ENCODE measurements at places on chromosomes 7 and 10.

GRCh38 chr10:33341637-33342036 is 7.2 kb upstream of the NRP1 start:
- no peak for DNase-seq

DNA sequence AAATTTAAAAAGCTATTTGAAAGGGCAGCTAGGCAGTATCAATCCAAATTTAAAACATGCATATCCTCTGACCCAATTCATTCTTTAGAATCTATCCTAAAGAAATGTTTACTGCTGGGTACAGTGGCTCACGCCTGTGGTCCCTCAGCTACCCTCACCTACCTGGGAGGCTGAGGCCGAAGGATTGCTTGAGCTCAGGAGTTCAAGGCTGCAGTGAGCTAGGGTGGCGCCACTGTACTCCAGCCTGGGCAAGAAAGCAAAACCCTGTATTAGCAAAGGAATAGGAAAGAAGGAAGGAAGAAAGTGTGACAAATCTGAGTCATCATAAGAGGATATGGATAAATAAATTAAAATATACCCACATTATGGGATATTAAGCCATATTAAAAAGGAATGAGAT is 36.3 kb downstream of the C7orf33 start:
- no peak for DNase-seq

GRCh38 chr7:117012696-117013095 is 59.4 kb downstream of the ST7 start:
- DNase-seq: peak; percentile 12

GRCh38 chr7:43104874-43105520 is 7.5 kb upstream of the HECW1 start:
- no peak for DNase-seq

GRCh38 chr10:4606856-4607636 is 219.0 kb upstream of the AKR1E2 start:
- DNase-seq: no peak

- DNase-seq: peak; percentile 11
Measured at GRCh38 chr10:13439313-13440184, 89.3 kb downstream of the BEND7 start.

DNA sequence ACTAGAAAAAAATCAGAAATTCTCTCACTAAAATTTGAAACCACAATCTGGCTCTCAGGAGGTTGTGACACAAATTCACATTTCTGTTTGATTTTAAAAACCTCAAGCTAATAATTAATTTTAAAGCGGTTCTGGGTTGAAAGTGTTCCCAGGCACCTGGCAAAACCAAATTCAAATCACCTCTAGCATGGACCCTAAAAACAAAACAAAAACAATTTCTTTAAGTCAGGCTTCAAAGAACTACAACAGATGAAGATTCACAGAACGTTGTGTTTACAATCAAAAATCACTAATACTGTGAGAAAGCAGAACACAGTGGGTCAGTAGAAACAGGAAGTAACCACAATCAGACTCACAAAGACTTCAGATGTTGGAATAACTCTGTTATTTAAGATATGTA is 7.2 kb upstream of the RELN start:
- DNase-seq: no peak

- DNase-seq: no peak
Measured at GRCh38 chr7:48045195-48045765, 9.9 kb downstream of the C7orf57 start.

GRCh38 chr10:59580026-59580863 is 129.4 kb downstream of the SLC16A9 start:
- DNase-seq: no peak

- no peak for DNase-seq
Measured at GRCh38 chr10:129755158-129755591, 208.9 kb downstream of the EBF3 start.

DNA sequence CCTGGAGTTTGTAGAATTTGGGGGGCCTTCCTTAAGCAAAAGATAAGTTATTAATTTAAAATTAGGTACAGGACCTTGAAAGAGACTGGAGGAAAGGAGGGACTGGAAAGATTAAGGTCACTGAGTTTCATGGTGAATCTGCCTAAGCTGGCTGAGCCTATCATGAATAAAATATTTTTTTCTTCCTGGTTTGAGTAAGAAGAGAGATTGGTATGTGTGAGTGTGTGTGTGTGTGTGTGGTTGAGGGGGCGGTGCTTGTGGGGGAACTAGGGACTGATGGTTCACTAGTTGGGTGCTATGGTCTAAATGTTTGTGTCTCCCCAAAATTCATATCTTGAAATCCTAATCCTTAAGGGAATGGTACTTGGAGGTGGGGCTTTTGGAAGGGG is 142.5 kb upstream of the PRKCQ start:
- peak; percentile 30 for DNase-seq

- DNase-seq: no peak
Measured at GRCh38 chr10:87585565-87586514, 73.8 kb upstream of the PAPSS2 start.

DNA sequence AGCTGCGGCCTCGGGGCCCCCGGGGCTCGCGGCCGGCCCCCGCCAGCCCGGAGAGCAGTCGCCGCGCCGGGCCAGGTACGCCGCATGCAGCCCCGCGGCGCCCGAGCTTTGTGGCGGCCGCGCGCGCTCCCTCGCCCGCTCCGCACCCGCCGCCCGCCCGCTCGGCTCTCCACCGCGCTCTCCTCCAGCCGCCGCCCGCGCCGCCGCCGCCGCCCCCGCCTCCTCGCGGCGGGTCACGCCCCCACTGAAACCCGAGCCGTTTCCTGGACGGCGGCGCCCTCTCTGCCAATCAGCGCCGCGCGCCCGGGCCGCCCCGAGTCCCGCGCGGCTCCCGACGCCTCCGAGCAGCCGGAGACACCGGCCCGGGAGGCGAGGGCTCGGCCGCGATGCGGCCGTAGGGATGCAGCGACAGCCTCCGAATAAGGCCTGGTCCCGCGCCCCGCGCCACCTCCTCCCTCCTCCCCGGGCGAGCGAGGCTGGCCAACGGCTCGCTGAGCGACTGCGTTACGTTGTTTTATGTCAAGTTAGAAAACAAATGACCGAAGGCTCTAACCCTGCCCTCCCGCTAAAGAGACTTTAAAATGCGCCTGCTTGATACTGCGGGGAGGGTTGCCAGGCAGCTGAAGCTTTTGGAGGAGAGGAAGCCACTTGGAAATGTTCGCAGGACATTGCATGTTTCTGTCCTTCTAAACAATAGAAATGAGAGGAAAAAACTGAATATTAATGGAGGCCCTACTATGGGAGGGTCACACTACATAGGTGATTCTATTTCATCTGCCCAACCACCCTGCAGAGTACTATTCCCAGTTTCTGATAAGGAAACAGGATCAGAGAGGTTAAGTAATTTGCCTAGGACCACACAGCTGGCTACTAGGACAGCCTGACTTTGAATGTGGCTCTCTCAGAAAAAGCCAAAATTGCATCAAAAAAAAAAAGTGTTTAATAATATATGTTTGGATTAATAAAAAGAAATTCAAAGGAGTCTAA is at the start of gene FGFR2:
Gene FGFR2, minus strand, starts transcription at position 182 of the 987 bp plus-strand sequence. CDS start 4,627 bp downstream, outside the sequence.
- peak; percentile 27 for DNase-seq

GRCh38 chr7:63205136-63205535 is 793.5 kb upstream of the ZNF722 start:
- no peak for DNase-seq

DNA sequence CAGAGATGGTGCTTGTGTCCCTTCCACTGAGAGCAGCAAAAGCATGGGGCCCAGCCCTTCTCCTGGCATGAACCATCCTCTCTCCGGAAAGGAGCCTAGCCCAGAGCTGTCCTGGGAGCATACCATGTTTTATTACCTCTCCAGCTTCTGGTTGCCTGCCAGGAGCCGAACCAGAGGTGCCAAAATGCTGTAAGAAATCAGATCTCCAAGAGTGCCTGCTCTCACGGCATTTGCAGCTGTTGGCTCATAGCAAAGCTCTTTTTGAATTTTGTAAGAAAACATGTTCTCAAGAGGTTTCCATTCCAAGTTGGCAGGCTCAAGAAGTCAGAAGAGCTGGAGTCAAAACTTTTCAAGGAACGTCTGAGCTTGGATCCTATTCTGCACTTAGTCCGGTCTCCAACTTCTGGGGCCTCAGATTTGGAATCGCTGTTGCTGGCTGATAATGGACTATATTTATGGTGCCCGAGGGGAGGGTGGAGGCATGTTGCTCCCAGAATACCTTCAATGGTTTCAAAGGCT is 211.7 kb upstream of the MKI67 start:
- no peak for DNase-seq

- DNase-seq: no peak
Measured at GRCh38 chr7:2411815-2412586, 8.6 kb downstream of the CHST12 start.

DNA sequence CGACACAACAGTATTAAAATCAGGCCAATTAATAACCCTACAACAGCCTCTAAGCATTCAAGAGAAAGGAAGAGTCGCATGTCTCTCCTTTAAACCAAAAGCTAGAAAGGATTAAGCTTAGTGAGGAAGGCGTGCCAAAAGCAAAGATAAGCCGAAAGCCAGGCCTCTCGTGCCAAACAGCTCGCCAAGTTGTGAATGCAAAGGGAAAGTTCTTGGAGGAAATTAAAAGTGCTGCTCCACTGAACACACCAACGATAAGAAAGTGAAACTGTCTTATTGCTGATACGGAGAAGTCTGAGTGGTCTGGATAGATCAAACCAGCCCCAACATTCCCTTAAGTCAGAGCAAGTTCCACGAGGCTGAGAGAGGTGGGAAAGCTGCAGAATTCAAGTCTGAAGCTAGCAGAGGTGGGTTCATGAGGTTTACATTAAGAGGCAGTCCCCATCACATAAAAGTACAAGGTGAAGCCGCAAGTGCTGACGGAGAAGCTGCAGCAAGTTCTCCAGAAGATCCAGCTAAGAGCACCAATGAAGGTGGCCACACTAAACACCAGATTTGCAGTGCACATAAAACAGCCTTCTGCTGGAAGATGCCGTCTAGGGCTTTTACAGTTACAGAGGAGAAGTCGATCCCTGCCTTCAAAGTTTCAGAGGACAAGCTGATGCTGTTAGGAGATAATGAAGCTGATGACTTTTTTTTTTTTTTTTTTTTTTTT is 194.8 kb downstream of the MAD1L1 start:
- peak; percentile 40 for DNase-seq

DNA sequence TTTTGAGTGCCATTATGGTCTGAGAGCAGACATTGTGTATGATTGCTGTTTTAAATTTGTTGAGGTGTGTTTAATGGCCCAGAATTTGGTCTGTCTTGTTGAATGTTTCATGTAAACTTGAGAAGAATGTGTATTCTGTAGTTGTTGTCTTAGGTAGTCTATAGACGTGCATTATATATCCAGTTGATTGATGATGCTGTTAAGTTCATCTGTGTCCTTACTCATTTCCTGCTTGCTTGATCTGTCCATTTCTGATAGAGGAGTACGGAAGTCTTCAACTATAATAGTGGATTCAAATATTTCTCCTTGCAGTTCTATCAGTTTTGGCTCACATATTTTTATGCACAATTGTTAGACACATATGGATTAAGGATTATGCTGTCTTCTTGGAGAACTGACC is 16.0 kb downstream of the PTPN12 start:
- DNase-seq: no peak

GRCh38 chr10:57367412-57367811 is 900.3 kb downstream of the IPMK start:
- no peak for DNase-seq

- no peak for DNase-seq
Measured at GRCh38 chr10:93342366-93342765, 139.8 kb downstream of the MYOF start.

DNA sequence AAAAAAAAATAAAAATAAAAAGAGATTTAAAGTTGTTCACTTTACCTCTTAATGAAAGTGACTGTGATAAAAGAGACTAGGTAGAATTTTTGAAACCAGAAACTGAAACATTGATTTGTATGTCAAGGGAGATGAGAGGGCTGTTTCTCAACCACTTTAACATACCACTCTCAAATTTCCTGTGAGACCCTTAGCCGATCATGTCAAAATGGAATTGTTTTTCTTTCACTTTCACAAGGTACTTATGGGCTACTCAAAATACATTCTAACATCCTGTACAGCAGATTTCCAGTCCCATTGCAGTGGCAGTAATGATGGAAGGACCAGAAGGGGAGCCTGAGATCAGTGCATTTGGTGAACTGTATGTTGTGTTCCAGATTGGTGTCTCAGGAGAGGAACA is 261.2 kb downstream of the PPP1R3A start:
- no peak for DNase-seq

- DNase-seq: no peak
Measured at GRCh38 chr7:29315122-29315891, 120.7 kb downstream of the CHN2 start.

GRCh38 chr7:80088705-80089104 is 45.9 kb upstream of the GNAI1 start:
- DNase-seq: no peak

GRCh38 chr10:102324061-102324460 is 71.4 kb upstream of the NFKB2 start:
- DNase-seq: no peak

GRCh38 chr7:22554184-22554583 is 54.2 kb upstream of the STEAP1B start:
- DNase-seq: no peak

DNA sequence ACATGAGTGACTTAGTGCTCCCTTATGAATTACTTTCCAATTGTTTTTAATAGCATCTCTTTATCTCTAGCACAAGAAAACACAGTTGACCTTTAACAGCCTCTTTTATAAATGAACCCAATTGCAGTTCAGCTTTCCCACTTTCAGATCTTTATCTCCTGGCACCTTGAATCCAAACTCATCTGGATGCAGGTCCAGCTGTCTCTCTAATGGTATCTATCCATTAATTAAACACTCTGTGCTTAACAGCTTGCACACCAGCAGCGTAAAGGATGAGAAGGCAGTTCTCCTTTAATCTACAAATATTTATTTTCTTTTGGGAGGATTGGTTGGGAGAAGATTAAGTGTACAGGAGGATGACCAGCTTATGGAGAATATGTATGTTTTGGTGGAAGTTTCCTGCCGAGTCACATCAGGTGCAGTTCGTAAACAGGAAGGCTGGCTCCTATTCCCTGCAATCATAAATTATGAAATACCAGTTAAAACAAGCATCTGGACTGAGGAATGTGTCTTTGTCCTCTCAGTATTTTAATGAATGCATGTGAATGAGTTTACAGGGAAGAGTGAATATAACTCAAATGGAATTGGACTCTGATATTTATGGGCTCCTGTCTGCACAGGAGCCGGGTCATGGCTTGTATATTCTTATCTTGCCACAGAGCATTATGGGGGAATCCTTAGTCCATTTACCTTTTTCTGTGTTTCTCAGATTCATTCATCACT is 232.7 kb downstream of the PHF14 start:
- no peak for DNase-seq

DNA sequence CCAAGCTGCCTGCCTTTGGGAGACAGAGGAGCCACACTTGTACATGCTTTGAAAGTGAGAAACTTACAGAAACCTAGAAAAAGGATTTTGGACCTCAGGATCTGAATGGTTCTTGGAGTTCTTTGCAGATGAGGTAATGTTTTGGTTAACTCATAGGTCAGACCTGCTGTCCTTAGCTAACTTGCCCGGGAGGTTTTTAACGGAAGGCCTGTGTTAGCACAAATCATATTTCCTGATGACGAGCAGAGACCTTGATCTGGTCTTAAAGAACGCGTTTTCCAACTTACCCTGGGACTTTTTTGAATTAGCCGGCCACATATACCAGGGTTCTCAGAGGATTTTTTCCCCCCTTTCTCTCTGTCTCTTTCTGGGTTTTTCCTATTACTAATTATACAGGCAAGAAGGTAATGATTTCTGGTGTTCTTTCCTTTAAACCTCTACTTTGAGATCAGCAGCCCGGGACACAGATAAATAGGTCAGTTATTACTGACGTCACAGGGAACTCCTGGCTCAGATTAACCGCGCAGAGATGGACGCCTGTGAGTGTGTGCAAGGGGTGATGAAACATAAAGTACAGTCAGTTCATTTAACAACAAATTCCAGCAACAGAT is 101.7 kb upstream of the KLF6 start:
- no peak for DNase-seq

- no peak for DNase-seq
Measured at GRCh38 chr7:139640681-139641080, 117.2 kb downstream of the CLEC2L start.
